Astrocyte of the spinal cord (primary cell): ENCODE measurements at places on chromosomes 5 and 9.

DNA sequence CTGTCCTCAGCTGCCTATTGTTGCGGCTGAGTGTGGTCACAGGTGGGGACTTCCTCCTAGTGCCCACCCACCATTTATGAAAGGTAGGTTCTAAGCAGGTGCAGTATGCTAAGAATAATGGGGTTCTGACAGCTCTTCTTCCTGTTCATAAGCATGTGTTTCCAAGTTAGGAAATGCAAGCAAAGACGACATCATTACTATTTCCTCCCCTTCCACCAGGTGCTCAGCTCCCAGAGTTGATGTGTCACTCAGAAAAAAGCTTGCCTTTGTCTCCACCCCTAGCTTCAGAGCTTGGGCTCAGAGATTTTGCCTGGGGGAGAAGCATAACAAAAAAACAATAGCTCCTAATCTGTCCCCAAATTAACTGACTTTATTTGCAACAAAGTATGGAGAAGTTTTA, 1076.7 kb downstream of the NR2F1-AS1 start:
- DNase-seq: no peak

GRCh38 chr5:139667730-139668063, 19.5 kb downstream of the CXXC5 start:
- DNase-seq: no peak

DNA sequence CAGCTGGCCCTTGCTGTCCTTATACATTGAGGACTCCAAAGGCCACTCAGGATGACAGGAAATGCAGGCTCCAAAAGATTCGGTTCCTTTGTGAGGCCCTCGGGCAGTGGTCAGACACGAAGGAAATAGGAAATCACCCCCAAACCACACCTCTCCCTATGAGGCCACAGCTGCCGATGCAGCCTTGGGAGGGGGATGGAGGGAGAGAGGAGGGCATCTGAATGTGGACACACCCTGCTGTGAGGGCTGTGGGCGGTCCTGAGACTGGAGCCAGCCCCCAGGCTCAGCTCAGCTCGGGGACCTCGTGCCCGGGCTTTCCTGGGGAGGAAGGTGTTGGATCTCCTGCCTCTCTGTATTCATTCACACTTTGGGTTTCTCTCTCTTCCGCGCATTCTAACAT, 2.7 kb upstream of the CLPTM1L start:
- DNase-seq: no peak

DNA sequence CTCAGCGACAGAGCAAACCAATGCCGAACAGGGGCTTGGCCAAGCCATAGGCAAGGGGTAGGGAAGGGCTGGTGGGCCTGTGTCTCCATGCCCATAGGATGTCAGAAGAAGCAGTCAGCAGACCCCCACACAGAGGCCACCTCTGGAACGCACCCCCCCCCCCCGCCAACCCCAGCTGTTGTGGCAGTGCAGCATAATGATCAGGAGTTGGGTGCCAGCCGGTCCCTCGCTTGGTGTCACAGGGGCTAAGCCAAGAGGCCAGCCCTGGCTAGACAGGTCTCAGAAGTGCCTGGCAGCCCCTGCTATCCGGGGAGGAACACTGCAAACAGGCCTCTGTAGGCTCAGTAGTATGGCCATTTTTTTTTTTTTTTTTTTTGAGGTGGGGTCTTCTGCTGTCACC, 3.7 kb upstream of the MXD3 start:
- no peak for DNase-seq

DNA sequence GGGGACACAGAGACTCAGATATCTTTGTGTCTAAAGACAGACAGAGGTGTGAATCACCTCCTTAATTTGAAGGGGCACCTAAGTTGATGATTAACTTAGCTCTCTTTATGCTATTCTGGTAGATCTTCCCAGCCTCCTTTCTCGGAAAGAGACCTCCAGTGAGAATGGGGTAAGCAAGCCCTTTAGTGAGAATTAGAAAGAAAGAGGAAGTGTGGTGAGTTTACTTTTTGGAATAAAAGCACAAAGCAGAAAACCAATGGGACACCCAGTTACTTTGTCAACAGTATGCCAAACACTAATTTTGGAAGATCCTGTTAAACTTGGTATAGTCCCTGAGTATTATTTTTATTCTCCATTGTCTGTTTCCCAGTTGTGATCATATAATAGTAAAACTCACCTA, 302.8 kb upstream of the RASA1 start:
- no peak for DNase-seq

DNA sequence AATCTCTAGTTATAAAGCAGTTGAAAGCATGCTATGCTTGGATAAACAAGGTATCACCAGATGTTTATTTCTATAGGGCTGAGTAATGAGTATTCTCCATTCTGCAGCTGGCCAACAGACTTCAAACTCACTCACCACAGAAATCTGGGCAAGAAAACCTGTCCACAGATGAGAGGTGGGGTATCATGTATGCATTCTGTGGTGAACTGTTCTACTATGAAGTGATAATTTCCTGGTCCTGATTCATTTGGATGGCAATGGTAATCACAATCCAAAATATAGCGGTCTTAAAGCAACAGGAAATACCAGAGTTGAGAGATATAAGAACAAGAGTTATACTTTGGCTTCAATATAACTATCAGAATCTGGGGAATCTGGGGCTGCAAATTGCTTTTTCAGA, 65.9 kb upstream of the EFNA5 start:
- DNase-seq: peak; percentile 72
